Bronchial epithelial cell (primary cell): ENCODE measurements at places on chromosomes 3 and 15. TPM values are rescaled to one million over a fixed set of nuclear protein-coding genes. Genes with fewer than 3 reads are reported as not detected.
A peak's percentile ranks its signal among the peaks of the same experiment; 100 is the strongest.

Gene CYP8B1
- not detected in 2 replicates for total RNA-seq

DNA sequence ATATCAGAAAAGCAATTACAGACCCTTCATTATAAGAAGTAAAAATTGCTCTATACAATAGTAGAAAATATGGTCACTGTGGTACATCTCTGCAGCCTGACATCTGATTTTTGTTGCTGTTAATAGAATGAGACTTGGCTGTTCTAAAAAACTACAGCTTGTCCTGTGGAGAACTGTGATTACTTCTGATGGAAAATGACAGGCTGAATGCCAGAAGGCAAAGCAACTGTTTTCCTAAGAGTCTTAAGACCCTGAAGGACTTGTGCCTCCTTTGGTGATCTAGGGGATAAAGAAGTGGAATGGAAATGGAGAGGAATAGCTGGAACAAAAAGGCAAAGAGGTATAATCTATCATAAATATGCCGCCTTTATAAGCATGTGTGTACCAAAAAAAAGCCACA is 314.8 kb downstream of the BCHE start:
- no peak for DNase-seq

DNA sequence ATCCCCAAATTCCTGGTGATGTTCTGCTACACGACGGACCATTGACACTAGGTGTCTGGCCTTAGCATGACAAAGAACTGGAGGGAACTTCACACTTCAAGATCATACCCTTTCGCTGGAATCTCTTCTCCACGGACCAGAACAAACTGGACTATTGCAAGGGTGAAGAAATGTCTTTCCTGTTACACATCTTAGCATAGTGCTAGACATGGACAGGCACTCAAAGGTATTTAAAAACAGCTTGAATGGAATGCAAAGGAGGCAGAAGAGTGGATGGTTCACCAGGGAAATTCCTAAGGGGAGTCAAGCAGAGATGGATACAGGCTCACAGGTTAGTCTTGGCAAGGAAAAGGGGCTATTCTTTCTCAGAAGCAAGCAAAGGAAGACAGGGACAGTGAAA is 33.5 kb upstream of the PDZRN3 start:
- no peak for DNase-seq

Gene DAZL
- not detected in 2 replicates for total RNA-seq

DNA sequence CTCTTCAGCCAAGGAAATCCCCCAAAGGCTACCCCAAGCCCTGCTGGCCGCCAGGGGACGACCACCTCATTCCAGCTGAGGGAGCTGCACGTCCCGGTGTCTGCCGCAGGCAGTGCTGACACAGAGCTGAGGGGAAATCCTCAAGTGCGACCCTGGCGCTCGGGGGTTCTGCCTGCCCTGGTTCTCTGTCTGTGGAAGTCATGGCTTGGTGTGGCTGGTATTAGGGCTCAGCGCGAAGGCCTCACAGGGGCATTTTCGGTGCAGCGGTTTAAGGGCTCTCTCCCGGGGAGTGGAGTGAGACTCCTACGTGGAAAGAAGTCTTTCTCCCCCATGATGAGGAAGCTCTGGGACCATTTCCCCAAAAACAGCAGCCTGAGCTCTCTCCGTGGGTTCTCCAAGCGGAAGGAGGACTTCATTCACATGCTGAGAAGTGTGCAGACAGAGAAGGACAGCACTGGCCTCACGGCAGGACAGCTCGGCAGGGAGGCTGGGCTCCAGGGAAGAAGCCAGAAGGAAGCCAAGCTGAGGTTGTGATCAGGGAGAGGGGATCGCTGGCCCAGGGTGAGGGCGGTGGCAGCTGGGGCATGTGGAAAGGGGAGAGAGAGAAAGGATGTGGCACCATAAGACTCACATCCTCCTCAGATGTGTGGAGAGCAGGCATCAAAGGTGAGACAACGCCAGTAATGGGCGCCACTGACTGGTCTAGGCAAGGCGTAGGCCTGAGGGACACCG is 48.6 kb downstream of the KLF15 start:
- no peak for DNase-seq

Gene MORC1
- not detected in 2 replicates for total RNA-seq

Gene BTBD1
- 48.0 and 78.2 TPM in 2 replicates for total RNA-seq

DNA sequence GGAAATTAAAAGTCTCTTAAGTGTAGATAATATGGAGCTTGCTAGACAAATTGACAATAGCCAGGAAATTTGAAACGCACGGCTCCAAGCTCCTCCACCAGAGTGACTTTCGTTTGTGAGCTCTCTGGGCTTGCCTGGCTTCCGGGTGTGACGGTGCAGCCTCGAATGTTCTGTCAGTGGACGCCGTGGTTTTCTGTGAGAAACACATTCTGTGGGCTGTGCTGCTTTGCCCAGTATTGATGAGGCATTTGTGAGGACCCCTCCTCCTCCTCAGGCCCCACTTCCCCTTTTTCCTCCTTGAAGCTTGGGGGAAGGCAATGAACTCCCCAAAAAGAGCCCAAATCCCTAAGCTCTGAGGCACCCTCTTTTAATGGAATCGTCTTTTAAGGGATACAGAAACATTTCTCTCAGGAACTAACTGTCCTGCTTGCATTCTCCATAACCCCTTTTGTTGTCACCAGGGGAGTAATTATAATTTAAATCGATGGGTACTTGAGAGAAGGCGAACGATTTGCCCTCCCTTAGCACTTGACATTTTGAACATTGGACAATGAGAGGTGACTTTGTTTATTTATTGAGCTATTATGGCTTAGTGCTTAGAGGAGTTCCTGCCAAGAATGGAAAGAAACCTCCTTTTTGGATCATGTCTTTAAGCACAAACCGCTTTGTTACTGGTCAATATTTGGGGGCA is 40.8 kb downstream of the POLR2M start:
- peak; percentile 21 for DNase-seq

DNA sequence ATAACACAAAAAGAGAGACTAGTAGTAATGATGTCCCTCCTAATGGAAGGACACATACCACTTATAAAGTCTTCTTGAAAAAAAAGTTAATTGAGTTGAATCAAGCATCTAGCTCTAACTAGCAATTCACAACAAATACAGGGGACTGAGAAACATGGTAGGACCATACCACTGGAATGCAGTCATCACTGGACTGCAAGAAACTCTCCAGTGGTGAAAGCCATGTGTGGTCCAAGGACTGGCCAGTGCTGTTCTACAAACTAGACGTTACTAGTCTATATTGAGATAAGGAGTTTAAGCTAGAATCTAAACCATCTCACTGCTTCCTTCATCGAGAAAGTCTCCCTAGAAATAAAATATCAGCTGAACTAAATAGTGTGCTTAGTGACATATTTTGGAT is 16.7 kb downstream of the FBN1 start:
- DNase-seq: no peak

DNA sequence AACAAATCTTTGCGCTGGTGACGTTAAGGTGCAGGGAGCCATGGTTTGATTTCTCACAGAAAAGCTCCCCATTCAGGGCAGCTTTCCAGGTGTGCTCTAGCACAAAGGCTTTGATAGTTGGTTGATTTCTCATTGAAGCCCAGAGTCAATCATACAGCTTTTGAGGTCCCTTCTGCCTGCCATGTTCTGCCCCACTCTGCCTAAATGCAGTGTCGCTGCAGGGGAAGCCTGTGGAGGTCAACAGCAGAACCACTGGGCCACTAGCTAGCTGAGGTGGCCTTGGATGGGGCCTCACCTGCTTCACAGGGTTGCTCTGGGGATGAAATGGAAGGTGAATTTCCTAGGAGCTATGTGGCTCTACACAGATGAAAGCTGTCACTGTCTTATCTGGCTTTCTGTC is 278.3 kb downstream of the TLE3 start:
- no peak for DNase-seq

DNA sequence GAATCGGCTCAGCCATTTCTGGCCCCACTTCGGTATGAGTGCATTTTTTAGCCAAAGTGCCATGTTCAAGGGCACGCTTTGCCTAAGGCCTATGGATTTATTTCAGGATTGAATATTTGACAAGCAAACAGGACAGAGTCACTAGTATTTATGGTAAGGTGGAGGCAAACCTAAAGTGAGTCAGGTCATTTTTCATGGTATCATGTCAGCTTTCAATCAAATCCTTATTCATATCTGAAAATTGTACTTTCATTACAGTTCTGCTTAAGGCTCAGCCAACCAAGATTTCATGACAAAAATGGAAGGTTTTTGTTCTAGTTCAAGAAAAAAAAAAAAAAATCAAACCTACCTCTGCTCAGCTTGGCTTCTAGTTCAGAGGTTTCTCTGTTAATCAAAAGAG is 30.5 kb upstream of the ICE2 start:
- peak; percentile 14 for DNase-seq

DNA sequence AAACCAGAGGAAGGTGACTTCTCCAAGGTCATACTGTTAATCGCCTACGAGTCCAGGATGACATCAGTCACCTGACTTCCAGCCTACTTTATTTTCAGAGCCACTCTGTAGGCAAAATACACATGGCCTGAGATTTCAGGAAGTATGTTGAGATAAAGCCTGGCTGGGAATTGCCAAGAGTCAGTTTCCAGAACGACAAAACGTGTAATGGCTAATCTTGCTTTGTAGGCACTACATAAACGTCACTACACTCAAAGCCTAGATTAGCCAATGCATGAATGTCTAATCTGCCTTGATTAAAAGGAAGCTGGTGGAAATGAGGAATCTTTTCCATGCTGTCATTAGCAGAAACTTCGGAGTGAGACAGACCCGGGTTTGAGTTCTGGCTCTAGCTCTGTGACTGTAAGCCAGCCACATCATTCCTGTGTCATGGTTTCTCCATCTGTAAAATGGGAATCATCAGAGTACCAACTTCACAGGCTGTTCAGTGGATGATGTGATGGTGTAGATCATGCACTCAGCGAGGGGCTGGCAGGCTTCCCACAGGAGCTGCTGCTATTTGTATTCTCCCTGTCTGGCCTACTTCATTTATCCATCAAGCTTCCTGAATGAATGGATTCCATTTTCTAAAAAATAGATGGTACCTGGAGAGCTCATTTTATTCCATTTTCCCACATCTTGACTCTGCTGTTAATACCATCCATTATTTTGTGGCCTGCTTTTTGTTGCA is 241.9 kb downstream of the XXYLT1 start:
- DNase-seq: no peak

- DNase-seq: peak; percentile 50
These were observed 8.4 kb downstream of the TMEM40 start for GRCh38 chr3:12750658-12751071.

DNA sequence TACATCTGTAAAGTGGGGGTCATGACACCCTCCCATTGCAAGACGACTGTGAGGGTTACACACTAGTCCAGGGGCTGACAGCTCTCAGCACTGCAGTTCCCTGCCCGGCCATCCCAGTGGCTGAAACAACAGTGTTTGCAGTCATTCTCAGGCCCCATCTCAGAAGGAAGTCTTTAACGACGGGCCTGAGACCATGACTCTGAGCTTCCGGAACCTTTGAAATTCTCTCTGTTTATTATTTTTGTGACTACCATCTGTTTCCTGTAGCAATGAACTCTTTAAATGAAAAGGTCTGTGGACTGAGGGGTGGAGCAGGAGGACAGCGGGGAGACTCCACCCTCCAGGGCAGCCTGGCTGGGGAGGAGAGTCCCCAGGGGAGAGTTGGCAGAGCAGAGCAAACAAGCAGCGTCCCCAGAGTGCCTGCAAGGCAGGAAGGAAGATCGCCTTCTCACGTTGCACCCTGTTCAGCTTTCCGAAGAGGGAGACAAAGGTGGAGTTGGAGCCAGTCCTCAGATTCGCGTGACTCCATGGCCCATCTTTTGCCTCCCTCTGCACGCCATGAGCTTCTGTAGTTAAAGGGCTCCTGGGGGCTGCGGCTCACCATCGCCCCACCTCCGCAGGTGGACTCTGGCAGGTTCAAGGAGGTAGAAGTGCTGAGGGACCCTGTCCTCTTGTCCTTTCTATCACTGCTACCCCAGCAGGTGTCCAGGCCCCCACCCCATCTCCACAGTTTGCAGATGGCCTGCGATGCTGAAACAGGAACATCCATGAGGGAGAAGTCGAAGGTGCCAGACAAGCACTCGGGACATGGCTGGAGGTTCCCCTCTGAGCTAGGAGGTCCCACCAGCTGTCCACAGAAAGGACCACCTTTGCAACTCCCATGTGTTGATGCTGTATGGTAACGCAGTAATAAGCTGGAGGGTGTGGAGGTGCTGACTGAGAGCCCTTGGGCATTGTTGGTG is 525.8 kb upstream of the PROK2 start:
- DNase-seq: no peak

GRCh38 chr3:111667170-111667569 is 72.0 kb upstream of the ZBED2 start:
- peak; percentile 18 for DNase-seq

DNA sequence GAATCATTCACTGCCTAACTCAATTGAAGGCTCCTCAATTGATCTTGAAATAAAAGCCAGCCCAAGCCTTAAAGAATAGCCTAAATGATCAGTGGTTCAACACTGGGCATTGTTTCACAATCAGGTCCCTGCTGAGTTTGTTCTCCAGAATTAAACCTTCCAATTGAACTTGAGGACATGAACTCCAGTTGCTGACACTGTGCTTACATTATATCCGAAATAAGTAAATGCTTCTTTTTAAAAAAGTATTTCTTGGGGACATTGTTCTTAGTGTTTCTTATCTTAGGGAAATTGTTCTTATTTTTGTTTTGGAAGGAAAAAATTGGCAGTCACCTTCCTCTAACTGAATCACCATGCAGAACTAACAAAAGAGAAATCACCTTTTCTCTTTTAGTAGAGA is 450.2 kb downstream of the RBMS3 start:
- no peak for DNase-seq

- no peak for DNase-seq
These were observed 34.7 kb upstream of the MRPS22 start for GRCh38 chr3:139309061-139309591.

- DNase-seq: no peak
These were observed 27.2 kb downstream of the USP3 start for GRCh38 chr15:63531586-63531985.

Gene ARL14
- total RNA-seq: 0.13 and 0.26 TPM in 2 replicates

Gene CCDC54
- total RNA-seq: not detected in 2 replicates

DNA sequence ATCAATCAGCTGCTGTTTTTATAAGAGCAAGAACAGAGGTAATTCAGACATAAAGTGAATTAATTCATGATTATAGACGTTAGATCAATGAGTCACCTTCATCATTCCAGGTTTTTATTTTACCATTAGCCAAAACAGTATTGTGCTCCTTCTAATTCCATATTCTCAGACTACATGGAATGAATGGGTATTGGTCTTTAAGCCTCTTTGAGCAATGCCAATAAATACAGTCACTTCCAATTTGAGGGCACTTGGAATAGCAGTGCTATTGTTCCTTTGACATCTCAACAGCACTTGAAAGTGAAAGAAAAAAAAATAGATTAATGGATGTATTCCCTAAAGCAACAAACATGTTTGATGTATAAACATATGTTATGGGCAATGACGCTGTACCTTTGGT is 830.9 kb upstream of the CFAP20DC start:
- DNase-seq: no peak

- no peak for DNase-seq
These were observed 169.0 kb downstream of the OPA1 start for GRCh38 chr3:193761969-193762368.

GRCh38 chr3:181417748-181418147 is 294.0 kb upstream of the SOX2 start:
- peak; percentile 91 for DNase-seq

DNA sequence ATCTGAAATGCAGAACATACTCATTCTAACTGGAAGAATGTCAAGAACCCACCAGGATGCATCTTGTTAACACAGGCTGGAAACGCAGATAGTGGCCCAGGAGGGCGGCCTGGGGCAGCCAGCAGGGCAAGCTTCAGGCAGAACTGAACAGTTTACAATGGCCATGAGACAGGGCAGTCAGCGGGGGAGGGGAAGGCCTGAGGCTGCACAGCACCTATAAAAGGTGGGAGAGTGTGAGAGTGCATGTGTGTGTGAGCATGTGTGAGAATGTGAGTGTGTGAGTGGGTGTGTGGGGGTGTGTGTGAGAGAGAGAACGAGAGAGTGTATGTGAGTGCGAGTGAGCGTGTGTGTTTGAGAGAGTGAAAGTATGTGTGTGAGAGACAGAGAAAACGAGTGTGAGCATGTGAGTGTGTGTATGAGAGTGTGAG is 26.8 kb upstream of the SLCO2A1 start:
- no peak for DNase-seq

Gene GOLGA8S
- under 0.01 TPM in 1 of 2 replicates, not detected in the other for total RNA-seq
